ENCODE measurements at places on chromosomes 11 and 22.
A peak's percentile ranks its signal among the peaks of the same experiment; 100 is the strongest.

DNA sequence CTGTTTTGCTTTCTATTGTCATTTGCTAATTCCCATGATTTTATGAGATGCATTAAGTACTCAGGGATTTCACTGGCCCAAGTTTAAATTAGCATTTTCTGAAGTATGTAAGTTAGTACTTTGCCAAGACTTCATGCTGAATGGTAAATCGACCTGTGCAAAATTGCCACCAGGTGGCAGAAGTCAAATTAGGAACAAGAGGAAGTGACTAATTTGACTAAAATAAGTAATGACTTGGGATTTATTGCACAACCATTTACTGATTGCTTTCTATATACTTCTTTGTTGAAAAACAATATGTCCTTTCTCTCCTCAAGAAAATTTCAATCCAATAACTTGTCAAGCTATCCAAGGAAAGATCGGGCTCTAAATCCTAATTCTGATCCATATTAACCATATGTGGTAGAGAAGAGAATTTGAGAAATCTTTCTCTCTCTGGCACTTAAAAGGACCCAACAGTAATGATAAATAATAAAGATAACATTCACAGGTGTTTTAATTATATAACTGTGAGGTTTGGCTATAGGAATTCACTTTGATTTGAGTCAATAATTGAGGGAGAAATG, 253.7 kb upstream of the CHORDC1 start:
- DNase-seq = peak; percentile 68

DNA sequence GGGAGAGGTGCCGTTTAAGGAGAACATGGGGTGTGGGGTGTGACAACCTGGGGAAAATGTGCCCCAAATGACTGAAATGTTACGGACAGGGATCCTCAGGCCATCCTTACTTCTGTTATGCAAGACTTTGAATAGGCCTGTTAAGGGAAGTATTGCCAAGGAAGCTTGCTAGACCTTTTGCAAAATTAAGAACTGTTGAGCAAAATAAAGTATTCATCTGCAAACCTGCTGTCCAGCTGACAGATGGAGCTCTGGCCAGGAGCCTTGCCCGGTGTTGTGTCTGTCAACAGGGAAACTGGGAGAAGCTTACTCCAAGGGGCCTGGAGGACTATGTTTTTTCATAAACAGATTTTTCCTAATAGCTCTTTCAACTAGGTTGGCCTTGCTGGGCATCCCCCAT, 48.0 kb downstream of the FAT3 start:
- DNase-seq = no peak

DNA sequence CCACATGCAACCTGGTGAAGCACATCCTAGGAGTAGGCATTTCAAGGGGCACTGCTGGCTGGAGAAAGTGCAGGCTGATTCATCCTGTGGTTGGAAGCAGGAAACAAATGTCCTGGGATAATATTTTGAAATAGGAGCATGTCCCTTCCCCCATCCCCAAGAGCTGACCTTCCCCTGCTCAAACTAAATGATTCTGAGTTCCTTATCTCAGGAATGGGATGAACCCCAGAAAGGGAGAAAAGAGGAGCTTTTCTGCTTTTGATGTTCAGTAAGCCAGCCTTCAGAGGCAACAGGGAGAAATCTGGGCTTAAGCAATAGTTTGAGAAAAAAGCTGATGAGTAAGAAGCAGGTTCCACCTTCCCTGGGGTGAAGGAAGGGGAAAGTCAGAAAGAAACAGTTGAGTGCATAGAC, 19.5 kb upstream of the SPON1 start:
- DNase-seq = peak; percentile 71

DNA sequence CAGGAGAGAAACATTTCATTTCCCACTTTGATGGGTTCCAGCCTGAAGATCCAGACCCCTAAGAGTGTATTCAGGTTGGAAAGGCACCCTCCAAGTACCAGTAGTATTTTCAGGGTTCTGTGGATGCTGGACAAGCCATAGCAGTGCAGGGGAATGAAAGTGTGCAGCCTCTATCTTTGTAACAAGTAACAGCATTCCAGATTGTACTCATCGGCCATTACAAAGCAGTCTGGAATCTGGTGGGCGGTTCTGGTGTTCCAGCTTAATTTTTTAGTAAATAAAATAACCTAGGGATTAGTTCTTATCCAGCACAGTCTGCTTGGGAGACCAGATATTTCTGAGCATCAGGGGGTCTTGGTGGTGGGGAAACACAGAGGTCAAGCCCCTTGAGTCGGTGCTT, 22.6 kb downstream of the APLNR start:
- DNase-seq = peak; percentile 38

GRCh38 chr22:29877620-29878019, 5.4 kb upstream of the MTMR3 start:
- DNase-seq = peak; percentile 29

DNA sequence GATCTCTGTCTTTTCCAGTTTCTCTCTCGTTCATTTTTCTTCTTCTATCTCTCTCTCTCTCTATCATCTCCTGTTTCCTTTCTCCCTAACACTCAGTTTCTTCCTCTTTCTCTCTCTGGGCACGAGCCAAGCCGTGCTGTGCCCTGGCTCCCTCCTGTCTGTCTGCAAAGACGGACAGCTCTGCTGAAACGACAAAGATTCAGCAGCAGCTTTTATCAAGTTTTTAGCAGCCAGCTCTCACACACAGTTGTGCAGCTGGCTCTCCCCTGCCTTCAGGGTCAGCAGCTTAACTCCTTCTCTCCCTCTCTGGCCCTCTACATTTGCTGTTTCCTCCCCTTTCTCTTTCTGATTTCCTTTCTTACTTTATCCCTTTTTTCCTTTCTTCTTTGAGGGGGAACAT, 352.0 kb upstream of the MPPED2 start:
- DNase-seq = no peak

- DNase-seq = no peak
Measured at GRCh38 chr11:9041747-9042146, 37.9 kb upstream of the NRIP3 start.

GRCh38 chr22:17990147-17990546, 34.2 kb downstream of the MICAL3 start:
- DNase-seq = no peak

DNA sequence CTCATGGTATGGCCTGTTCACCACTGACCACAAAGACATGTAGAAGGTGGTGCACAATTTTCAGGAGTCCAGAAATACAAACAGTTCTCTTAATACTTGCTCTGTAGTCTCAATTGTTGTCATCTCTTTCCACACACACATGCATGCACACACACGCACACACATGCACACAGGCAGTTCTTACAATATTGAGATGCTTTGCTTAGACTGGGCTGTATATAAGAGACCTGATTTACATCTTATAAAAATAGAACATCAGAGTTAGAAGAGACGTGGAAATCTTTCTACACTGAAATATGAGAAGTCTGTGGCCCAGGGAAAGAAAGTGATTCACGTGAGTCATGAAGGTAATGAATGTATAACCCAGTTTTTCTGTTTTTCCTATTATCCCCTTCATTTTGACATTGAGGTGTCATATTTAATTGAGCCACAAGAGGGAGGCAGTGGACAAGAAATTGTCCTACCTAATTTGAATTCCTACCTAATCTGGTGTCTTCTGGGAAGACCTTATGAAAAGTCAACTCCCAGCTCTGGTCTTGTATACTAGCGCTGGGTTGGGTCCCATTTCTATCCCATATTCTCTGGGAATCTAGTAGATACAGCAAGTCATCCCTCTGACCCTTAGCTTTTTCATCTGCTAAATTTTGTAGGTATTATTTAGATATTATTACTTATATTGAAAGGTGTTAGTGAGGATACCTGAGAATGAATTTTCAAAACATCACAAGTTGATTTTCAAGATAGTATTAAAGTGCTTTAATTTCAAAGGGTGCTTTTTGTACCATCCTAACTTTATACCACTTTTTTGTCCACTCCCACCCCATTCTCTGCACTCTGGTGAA, 14.9 kb upstream of the MS4A4A start:
- peak; percentile 47 for DNase-seq

DNA sequence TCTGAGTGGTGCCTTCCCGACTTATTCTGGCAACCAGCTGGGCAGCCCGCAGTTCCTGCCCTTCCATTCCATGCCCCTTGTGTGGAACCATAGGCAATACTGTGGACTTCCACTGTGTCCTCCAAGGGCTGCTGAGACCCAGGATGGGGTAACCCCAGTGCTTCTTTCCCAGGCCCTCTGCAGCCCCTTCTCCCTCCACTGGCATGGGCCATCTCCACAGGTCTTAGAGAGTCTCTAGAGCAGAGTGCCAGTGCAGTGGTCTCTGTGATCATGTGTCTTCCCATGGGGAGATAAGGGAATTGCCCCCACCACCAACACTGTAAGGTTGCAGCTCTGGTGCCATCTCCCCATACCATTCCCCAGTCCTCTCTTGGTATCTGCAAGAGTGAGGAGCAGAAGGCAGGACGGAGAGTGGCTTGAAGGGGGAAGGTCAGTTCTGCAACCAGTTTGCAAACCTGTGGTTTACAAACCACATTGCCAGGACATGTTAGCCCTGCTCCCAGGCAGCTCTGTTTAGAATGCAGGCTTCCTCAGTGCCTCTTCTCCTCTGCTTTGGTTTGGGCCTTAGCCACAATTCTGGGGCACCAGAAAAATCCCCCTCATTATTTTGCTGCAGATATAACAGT, 20.9 kb upstream of the DRD2 start:
- peak; percentile 54 for DNase-seq

- no peak for DNase-seq
Measured at GRCh38 chr11:42170601-42171000, 711.1 kb upstream of the LRRC4C start.

- DNase-seq = no peak
Measured at GRCh38 chr22:34798605-34799004, 267.4 kb upstream of the ISX start.

DNA sequence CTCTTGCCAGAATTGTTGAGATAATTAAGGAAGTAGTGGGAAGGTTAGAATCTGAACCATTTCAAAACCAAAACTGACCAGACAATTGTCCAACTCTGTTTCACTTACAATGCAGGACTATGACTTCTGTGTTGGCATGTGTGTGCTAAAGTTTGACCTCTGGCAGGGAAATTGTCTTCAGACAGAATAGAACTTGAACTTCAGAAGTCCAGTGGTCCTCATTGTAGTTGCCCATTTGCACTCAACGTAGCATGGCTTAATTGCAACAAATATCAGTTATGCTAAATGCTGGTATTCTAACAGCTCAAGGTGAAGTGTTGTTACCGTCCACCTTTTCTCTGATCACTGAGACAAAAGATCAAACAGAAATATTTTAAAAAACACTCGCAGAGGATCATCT, 47.2 kb downstream of the BLID start:
- no peak for DNase-seq

DNA sequence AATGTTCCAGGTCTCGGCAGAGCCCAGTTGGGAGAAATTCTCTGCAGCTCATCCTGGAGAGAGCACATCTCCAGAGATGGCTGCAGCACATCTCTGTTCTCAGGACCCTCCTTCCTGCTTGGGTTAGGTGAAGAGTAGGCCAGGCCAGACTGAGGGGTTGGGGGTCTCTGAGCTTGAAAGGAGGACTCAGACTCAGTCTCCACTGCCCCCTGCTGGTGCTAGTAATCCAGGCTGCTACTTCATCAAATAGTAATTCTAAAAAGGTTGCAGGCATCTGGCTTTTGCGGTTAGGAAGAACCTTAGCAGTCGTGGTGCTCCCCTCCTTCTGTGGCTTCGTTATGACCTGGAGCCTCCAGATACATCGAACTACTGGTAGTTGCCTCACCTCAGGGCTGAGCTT, 9.7 kb downstream of the TUB start:
- no peak for DNase-seq

- DNase-seq = no peak
Measured at GRCh38 chr11:47689480-47689879, 25.7 kb downstream of the AGBL2 start.

DNA sequence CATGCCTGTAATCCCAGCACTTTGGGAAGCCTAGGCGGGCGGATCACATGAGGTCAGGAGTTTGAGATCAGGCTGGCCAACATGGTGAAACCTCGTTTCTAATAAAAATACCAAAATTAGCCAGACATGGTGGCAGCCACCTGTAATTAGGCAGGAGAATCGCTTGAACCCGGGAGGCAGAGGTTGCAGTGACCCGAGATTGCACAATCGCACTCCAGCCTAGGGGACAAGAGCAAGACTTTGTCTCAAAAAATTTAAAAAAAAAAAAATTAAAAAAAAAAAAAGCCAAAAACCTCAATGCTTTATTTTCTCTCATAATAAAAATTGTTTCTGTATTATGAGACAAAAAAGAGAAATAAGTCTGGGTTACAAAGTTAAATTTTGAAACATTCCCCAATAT, 54.2 kb downstream of the RDX start:
- no peak for DNase-seq

DNA sequence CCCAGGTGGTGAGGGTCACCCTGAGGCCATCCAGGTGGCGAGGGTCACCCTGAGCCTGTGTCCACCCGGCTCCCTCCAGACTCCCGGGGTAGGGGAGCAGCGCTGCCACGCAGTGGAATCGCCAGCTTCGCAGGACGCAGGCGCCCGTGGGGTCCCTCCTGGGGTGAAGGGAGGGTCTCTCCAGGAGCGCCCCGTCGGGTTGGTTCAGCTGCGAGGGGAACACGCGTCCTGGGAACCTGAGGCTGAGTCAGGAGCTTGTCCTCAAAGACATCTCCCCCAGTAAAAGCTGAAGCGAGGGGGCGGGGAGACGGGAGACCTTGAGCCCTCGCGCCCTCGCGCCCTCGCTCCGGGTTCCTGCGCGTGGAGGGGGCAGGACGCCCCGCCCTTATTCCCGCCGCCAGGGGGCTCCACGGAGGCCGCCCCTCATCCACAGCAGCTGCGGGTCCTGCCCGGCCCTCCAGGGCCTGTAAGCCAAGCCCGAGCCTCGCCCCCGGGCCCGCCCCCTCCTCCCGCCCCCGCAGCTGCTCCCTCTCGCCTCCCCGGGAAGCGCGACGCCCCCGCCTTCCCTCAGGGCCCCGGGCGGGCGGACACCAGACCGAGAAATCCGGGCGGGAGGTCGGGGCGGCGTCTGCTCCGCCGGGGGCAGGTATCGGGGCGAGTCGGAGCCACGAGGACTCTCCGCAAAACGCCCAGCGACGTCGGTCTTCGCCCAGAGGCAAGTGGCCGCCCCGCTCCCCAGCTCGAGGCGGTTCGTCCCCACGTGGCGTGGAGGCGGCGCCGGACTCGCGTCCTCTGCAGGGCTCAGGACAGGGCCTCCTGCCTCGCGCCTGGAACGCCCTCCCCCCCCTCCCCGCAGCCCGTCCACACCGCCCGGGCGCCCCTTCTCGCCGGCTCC, 22.8 kb downstream of the PIM3 start:
- DNase-seq = no peak

DNA sequence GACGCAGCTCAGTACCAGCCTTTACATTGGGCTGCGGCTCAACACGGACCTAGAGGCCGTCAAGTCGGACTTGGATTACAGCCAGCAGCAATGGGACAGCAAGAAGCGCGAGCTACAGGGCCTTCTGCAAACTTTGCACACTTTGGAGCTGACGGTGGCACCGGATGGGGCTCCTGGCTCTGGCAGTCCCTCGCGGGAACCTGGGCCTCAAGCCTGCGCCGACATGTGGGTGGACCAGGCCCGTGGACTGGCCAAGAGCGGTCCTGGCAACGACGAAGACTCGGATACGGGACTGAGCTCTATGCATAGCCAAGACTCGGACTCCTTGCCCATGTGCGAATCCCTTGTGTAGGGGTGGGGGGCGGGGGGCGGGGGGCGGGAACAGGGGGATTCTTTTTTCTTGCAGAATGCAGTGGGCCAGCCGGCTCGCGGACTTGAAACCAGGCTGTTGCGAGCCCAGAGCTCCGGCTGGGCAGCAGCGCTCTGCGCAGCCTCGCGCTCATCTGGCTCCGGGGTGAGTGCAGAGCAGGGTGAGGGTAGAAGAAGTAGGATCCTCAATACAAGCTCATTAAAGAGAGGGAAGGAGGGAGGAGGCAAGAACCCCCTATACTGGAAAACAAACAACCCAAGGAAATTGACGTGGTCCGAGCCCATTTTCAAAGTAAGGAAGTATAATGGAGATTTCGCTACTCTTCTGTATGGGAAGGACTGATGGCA, 1.8 kb downstream of the RASSF10 start:
- DNase-seq = peak; percentile 53

All from mammary epithelial cell (primary cell).